ENCODE measurements at places on chromosomes 3 and 15.
A peak's percentile ranks its signal among the peaks of the same experiment; 100 is the strongest.

DNA sequence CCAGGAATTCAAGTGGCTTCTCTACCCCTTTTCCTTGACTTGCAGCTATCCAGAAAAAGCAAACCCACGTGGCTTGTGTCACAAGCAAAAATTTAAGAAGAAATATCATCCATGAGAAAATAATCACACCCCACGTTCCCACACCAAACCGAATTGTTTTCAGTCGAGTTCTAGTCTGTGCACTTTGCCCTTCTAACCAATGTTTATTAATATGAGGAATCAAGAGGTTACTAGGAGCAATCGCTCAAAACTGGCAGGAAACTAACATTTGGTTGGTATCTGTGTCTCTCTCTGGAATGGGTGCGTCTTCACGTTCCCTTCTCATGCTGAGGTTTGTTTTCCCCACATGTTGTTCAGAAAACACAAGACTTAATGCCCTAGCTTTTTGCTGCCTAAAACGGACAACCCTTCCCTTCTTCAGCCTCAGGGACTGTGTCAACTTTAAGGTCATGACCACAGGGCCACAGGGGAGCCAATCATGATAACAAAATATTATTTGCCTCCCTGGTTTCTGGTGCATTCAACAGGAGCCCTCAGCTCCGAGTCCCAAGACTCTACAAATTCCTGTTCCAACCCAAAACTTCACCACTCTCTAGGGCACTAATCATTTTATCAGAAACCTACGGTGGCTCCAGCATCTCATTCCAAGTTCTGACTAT, 41.4 kb upstream of the LMCD1 start:
- DNase-seq = no peak

GRCh38 chr3:171383206-171384018, 76.8 kb downstream of the TNIK start:
- DNase-seq = no peak

DNA sequence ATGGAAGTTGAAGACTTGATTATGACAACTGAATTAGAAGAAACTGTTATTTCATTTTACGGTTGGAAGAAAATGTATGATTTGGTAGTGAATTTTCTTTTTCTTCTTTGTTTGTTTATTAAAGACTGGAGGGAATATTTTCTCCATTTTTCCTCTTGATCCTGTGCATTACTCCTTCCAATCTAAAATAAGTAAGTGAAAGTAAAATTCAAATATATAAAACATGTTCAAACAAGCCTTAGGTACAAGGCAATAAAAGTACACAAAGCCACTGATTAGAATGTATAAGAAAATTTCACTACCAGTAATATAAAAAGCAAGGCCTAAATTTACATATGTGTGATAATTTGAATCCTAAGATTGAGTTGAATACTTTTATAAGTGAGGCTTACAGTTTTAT, 181.2 kb upstream of the MME start:
- no peak for DNase-seq

- DNase-seq = no peak
Observed at GRCh38 chr3:18556001-18556408, 130.9 kb upstream of the SATB1 start.

DNA sequence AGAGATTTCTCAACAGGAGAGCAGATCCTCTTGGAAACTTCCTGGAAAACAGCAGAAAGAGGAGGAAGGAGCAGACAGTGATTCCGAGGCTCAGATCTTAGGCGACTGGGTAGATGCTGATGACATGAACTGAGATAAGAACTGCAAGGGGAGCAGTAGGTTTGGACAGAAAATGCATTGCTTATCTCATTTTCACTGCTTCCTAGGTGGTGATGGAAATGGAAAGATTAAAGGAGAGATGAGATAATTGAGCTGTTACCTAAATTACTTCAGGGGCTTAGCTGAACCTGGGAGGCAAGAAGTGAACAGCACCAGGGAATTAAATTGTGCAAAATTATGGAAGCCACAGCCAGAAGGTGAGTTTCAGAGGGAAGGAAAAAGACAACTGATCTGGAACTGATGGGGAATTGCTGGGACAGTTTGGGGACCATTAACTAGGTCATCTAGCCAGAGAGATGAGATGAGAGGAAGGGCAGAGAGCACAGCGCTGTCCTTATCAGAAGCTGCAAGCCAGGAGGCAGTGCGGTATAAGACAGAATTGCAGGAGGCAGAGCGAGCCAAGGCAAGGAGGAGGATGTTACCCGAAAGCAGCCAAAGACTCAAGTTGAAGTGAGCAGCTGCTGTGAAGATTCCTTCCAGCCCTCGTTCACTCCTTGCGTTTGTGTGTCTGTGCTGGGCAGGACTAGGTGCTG, 140.4 kb downstream of the SRGAP3 start:
- no peak for DNase-seq

- no peak for DNase-seq
Observed at GRCh38 chr3:106184540-106185457, 316.0 kb upstream of the CBLB start.

DNA sequence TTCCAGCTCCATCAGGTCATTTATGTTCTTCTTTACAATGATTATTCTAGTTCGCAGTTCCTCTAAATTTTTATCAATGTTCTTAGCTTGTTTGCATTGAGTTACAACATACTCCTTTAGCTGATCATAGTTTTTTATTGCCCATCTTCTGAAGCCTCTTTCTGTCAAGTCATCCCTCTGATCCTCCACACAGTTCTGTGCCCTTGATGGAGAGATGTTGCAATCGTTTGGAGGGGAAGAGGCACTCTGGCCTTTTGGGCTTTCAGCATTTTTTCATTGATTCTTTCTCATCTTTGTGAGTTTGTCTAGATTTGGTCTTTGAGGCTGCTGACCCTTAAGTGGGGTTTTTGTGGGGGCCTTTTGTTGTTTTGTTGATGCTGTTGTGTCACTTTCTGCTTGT, 234.6 kb upstream of the CBLB start:
- no peak for DNase-seq

GRCh38 chr15:91919014-91919534, 65.6 kb downstream of the SLCO3A1 start:
- DNase-seq = peak; percentile 69

- DNase-seq = no peak
Observed at GRCh38 chr15:70923311-70924080, 30.9 kb downstream of the LRRC49 start.

- peak; percentile 91 for DNase-seq
Observed at GRCh38 chr15:67120839-67121643, 55.6 kb downstream of the SMAD3 start.

GRCh38 chr3:163573324-163573723, 1505.0 kb downstream of the SI start:
- DNase-seq = no peak

GRCh38 chr3:14649466-14649865, 2.1 kb upstream of the CCDC174 start:
- no peak for DNase-seq

GRCh38 chr3:87260270-87260669, 16.1 kb downstream of the POU1F1 start:
- DNase-seq = no peak

DNA sequence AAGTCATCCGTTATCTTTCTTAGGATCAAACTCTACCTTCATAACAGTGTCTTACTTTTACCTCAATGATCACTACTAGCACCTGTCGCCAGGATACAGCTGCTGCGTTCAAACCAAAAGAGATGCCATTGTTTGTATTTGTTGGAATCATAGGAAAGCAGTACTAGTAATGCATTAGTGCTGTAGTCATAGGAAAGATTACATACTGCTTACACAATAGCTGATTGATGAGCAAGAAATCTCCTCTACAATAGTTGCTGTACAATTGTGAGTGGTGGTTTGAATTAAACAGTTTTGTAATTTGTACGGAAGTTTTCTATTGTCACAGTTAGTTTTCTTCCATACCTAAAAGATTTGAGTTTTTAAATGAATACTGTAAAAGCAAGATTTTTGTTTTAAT, 21.4 kb downstream of the ACAP2 start:
- DNase-seq = no peak

DNA sequence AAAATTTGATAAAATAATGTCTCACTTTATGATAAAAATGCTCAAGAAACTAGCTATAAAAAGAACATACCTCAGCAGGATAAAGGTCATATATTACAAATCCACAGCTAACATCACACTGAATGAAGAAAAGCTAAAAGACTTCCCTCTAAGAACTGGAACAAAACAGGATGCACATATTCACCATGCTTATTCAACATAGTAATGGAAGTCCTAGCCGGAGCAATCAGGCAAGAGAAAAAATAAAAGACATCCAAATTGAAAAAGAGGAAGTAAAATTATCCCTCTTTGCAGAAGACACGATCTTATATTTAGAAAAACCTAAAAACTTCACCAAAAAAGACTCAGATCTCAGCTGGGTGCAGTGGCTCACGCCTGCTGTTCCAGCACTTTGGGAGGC, 34.0 kb downstream of the SENP7 start:
- no peak for DNase-seq

DNA sequence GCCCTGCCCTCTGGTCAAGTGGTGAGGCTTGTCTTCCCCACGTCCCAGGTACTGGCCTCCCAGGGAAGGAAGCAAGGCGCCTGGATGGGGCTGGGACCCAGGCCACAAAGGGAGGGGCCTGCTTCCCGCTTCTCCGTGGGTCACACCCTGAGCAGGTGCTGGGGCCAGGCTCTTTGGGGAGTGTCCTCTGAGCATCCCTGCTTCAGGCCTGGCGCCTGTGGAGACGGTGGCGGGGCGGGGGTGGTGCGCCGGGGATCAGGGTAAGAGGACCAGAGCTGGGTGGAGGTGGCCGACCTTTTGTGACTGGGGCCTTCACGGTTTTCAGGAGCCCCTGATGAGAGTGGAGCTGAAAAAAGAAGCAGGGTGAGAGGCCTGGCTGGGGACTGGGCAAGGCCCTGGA, 3.6 kb downstream of the PLA2G4B start:
- no peak for DNase-seq

DNA sequence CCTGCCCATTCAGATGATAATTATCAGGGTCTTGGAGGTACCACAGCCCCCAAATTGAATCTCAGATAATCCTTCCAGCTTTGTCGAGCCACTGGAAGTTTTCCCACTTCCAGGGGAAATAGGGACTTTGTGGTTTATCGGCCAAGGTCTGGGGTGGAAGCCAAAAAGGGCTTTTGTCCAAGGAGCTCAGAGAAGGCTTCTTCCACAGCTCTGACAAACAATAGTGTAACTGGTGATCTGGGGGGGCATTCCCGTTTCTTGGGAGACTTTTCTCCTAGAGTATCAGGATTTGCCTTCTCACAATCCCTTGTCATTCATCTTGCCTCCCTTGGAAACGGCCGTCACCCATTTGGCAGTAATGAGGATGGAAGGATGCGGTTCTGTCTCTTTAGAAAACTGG, 18.4 kb downstream of the SRGAP3 start:
- DNase-seq = no peak

GRCh38 chr3:38453913-38454177, 155 bp downstream of the ACVR2B start:
- DNase-seq = no peak

DNA sequence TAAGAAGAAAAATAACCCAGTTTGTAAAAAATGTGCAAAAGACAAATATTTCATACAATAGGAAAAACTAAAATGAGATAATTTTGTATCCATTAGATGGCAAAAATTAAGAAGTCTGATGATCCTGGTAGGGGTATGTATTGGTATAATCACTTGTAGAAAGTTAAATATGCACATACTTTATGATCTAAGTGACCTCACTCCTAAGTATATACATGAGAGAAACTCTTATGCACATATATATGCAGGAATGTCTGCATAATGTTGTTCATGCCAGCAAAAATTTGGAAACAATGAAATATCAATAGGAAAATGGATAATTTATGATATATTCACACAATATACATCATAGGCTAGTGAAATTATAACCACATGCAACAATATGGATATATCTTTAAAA, 33.5 kb downstream of the USP50 start:
- DNase-seq = no peak

DNA sequence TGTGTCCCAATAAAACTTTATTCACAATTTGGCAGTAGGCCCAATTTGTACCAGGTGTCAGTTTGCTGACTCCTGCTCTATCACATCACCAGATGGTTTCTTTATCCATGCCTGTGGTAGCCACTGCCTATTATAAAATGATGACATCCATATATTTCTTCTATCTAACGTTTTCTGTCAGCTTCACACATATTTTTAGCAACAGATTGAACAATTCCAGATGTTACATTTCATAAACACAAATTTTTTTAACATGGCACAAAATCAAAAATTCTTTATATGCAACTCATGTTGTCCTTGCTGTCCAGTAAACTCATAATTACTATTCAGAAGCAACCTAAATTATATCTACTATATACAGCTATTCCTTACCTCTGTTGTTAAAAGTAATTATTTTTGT, 1371.6 kb downstream of the NSUN3 start:
- no peak for DNase-seq

DNA sequence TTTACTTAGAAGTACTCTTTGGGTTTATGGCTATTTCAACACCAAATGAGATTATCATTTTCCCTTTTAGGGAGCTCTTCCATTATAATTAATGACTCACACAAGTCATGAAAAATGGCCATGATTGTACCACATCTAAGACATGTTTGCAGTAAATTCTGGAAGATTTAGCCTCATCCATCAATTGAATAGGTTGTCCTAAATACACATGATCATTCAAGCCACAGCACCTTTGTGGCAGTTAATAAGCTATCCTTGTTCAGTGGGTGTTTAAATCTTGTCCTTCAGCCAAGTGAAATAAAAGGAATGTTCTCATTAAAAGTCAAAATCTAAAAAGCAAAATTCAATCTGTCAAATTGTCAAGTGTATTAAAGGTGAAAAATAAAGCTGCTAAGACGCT, 237.5 kb downstream of the ZPLD1 start:
- no peak for DNase-seq

DNA sequence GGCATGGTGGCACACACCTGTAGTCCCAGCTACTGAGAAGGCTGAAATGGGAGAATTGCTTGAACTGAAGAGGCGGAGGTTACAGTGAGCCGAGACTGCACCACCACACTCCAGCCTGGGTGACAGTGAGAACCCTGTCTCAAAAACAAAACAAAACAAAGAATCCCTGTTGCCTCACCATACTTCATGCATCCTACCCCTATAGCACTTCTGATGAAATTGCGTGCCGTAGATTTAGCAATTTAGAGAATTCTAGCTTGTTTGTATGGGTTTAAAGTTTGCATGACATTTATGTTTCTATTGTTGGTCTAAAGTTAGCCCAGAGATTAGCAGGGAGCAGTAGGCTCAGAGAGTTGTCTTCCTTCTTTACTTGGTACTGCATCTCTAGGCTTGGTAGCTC, 7.8 kb downstream of the RAB5A start:
- DNase-seq = no peak

GRCh38 chr15:62391641-62392262, 226.7 kb upstream of the C2CD4B start:
- DNase-seq = peak; percentile 78

DNA sequence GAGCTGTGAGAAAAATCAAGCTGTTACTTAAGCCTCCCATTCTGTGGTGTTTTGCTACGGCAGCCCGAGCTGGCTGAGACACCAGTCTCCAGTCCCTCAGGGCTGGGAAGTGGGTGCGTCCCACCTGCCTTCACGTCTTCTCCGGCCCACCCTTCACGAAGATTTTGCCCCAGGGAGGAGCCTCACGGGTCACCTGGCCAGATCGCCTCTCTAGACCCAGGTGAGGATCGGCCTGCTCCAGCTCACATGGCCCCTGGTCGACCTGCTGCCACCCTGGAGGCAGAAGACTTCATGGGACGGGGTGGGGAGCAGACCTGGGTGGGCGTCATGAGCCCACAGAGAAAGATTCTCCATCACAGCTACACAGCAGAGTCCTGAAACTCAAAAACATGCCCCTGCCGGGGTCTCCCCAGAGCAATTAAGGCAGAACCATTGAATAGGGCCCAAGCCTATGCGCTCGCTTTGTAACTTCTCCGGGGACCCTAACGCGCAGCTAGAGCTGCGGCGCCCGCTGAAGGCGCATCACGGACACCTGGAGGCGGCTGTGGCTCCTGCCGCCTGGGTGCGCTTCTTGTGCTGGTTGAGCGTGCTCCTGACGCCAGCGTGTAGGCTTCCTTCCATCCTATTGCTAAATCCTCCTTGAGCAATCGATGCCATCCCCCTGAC, 92.6 kb upstream of the ALDH1A3 start:
- DNase-seq = peak; percentile 3
